Motor neuron (in vitro differentiated cells): ENCODE measurements at places on chromosomes 11 and 22. TPM values are rescaled to one million over a fixed set of nuclear protein-coding genes. Genes with fewer than 3 reads are reported as not detected.

The SAA4 gene
- not detected in 2 replicates for total RNA-seq

The TLCD5 gene
- total RNA-seq, result 5.1 and 6.4 TPM in 2 replicates

The MEI1 gene
- 2.8 and 4.2 TPM in 2 replicates for total RNA-seq

The CYP2R1 gene
- total RNA-seq, result 10.0 and 15.5 TPM in 2 replicates

The PIH1D2 gene
- total RNA-seq, result 5.4 and 6.3 TPM in 2 replicates

The MAJIN gene
- total RNA-seq, result not detected in 2 replicates

The SERHL2 gene
- 3.0 and 3.7 TPM in 2 replicates for total RNA-seq

The MPZL2 gene
- 0.25 TPM in 1 of 2 replicates, not detected in the other for total RNA-seq

The CHST1 gene
- 1.7 and 2.4 TPM in 2 replicates for total RNA-seq

The UBXN1 gene
- 115 and 129 TPM in 2 replicates for total RNA-seq

The NDUFC2 gene
- 264 and 269 TPM in 2 replicates for total RNA-seq

DNA sequence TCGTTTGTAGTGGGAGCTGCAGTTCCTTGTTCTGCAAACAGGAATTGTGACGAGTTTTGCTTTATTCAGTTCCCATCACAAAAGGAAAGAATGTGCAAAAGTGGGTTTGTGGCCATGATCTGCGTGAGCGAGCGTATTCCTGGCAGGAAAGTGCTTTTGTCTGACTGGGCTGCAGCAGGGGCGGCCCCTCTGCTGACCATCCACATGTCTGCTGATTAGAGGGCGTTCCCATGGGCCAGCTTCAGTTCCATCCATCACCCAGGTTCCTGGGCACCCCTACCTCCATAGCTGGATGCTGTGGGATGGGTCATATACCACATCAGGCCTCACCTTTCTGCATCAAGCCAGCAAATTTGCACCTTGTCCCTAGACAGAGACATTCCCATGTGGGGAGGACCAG lies 28.9 kb upstream of the GAL start:
- ATAC-seq, result no peak

DNA sequence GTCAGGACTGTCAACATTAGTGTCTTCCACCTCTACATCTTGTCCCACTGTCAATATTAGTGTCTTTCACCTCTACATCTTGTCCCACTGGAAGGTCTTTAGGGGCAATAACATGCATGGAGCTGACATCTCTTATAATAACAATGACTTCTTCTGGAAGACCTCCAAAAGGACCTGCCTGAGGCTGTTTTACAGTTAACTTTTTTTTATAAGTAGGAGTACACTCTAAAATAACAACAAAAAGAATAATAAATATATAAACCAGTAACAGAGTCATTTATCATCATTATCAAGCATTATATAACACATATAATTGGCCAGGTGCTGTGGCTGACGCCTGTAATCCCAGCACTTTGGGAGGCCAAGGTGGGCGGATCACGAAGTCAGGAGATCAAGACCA lies 57.5 kb downstream of the PAK1 start:
- no peak for ATAC-seq

DNA sequence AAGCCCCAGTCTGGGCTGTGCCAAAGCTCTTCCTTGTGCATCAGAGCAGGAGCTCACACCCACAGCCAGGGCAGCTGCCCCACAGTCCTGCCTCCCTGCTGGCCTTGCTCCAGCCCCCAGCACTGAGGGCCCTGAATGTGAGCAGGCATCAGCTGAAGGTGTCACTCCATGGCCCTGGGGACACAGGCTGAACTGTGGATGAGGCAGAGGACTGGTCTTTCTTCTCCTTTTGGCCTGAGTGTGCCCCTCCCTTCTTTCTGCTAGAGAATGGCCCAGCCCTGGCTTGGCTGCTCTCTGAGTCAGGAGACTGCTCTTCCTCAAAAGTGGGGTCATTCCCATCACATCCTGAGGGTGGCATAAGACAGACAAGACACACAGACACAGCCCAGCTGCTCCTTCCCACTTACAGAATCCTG lies 16.2 kb downstream of the OTOG start:
- ATAC-seq, result no peak

- no peak for ATAC-seq
Measured at GRCh38 chr11:111795334-111795985, 29.3 kb upstream of the PPP2R1B start.

GRCh38 chr11:46553814-46554212 lies 40.0 kb downstream of the AMBRA1 start:
- peak; percentile 17 for ATAC-seq

DNA sequence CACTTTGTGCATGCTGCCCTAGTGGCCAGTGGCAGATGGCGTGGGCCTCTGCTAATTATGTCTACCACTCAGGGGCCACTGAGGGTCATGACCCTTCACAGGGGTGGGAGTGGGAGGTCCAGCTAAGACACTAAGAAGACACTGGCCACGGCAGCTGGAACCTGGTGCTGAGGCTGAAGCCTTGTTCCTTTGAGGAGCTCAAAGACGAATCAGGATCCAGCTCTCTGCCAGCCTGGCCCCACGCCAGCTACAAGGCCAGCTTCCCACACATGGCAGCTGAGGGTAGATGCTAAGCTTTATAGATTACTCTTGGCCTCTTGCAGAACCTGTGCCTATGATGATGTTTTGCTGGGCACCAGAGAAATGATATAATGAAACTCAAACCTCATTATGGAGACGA lies 226.3 kb downstream of the DSCAML1 start:
- ATAC-seq, result no peak

DNA sequence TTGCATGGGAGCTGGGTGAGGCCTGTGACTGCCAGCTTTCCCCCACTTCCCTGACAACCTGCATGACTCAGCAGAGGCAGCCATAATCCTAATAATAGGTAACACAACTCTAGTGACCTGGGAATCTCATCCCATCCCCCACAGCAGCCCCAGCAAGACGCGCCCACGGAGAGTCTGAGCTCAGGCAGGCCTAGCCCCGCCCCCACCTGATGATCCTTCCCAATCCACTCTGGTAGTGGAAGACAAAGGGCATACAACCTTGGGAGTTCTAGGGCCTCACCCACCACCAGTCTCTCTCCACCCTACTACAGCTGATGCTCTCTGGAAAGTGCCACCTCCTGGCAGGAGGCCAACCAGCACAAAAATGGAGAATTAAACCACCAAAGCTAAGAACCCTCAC lies 60.3 kb downstream of the CWF19L2 start:
- ATAC-seq, result no peak

- no peak for ATAC-seq
Measured at GRCh38 chr11:1916132-1916985, 3.1 kb upstream of the TNNT3 start.

- ATAC-seq, result no peak
Measured at GRCh38 chr11:95524314-95525036, 265.1 kb downstream of the FAM76B start.

DNA sequence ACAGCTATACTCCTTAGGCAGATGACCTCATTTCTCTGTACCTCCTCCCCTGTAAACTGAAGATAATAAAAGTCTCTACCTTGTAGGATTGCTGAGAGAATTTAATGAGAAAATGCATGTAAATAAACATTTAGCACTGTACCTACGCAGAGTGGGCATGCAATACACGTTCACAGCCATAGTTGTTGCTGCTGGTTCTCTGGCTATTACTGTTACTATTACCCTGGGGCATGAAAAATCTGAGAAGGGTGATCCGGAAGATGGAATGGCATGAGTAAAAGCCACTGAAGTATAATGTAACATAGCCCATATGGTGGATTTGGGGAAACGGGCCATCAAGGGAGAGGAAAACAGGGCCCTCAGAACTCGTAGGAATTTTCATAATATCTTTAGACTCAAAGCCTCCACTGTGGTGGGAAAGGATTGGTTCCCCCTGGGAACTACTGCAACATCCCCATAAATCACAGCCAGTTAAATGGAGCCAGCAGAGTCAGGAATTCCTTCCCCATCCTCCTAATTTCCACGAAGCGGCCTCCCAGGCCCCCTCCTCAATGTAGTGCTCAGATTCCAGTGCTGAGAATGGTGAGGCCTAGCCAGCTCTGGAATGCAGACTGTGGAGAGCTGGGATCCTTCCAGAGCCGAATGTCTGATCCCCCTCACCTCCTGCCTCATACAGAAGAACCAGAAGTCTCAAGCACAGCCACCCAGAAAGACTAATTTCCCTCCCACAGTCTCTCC lies 205.3 kb downstream of the MN1 start:
- no peak for ATAC-seq

GRCh38 chr11:114085965-114086793 lies 26.7 kb downstream of the ZBTB16 start:
- no peak for ATAC-seq

DNA sequence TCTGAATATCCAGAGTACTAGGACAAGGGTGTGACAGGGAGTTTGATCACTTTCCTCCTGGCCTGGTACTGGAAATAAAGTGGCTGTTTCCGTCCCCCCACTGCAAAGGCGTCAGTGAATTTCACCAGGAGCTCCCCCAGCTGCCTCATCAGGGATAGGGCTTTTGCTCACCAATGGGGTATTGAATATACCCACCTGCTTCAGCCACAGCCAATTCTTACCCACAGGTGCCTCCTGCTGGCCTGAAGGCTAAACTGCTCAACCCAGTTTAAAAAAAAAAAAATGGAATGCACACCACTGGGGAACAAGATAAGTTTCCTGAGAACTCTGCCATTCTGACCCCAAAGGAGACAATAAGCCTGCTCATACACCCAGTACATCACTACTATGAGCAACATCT lies 65.3 kb upstream of the MS4A8 start:
- no peak for ATAC-seq

DNA sequence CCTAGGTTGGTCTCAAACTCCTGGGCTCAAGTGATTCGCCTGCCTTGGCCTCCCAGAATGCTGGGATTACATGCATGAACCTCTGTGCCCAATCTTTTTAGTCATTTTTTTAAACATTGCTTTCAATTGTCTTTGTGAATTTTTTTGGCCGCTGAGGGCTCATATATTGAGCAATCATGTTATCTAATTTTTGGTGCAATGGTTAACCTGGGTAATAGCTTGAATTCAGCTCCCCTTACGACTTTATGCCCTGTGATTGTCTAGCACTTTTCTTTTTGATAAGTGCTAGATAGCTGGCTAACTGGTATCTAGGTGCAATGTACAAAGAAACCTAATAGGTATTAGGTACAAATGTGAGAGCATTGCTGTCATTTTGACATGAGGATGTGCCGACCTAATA lies 35.3 kb upstream of the CAT start:
- no peak for ATAC-seq

GRCh38 chr22:46560696-46561295 lies 23.4 kb upstream of the CELSR1 start:
- ATAC-seq, result no peak

GRCh38 chr22:49481659-49482399 lies 345.8 kb downstream of the BRD1 start:
- peak; percentile 84 for ATAC-seq

- no peak for ATAC-seq
Measured at GRCh38 chr11:45247433-45247832, 38.7 kb downstream of the SYT13 start.

GRCh38 chr22:28106617-28107016 lies 187.6 kb upstream of the PITPNB start:
- ATAC-seq, result no peak

DNA sequence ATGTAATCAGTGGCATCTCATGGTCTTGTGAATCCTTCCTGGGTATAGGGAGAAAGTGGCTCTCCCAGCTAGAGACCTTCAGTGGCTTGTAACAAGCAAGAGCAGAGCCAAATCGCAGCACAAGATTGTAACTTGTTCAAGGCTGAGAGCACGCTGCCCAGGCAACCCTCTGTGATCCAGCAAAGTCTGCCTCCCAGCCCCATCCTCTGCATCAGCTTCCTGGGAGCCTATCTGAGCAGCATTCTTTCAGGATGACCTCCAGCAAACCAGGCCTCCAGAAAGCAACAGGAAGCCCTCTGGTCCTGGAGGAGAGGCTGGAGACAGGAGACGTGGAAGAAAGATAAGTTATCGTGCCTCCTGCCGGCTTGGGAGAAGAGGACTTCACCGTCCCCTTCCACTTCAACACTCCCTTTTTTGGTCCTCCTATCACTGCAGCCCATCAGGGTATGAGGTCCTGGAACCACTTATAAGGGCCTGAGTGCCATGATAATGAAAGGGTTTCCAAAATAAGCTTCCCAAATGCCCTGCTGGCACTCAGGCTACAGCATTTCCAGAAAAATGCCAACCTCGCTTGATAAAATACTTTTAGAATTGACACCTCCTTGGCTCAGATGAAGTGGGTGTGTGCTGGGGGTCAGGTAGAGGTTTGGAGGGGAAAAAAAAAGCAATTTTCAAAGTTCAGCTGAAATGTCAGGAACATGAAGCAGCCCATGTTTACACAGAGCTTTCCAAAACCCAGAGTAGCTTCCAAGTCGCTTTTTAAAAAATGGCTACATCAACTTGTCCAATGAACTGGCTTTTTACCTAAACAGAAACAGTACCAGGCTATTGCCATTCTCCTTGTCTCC lies 80.2 kb downstream of the PLEKHA7 start:
- no peak for ATAC-seq

- ATAC-seq, result no peak
Measured at GRCh38 chr11:65060913-65061408, 2.6 kb upstream of the NAALADL1 start.

DNA sequence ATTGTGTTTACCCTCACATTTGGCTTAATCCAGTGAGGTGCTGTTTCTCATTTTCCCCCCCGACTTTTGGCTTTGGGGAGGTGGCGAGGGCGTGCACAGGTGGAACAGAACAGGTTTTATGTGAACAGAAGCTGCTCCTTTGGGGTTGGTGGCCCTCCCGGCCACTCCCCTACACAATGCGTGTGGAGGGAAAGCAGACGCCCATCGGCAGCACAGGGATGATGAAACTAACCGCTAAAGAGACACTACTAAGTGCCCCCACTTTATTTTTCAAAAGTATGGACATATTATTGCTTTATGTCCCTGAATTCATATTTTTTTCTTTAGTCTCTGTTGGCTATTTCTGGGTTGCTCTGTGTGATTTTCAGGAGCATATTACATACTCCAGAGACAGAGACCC lies 160.9 kb downstream of the ENTHD1 start:
- ATAC-seq, result no peak

DNA sequence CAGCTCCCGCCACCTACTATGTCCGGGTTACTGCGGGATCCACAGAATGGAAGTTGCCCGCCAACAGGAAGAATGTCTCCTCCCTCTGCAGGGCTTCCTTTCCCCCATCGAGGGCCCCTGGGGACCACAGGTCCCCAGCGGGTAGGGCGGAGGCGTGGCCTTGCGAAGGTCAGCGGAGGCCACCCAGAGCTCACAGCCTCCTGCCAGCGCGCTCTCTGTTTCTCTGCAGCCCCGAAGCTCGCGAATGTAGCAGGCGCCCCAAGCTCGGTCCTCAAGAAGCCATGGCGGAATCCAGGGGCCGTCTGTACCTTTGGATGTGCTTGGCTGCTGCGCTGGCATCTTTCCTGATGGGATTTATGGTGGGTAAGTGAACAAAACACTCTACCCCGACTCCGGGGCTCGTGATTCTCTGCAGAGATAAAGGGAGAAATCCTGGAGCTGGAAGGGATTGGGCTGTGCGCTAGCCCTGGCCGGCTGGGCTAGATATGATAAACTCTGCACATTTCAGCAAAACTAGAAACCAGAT lies at the start of gene NAALAD2:
Gene NAALAD2, plus strand, starts transcription at position 186 of the 526 bp plus-strand sequence. Its CDS starts 96 bp downstream, at position 282.
- ATAC-seq, result peak; percentile 98

- ATAC-seq, result no peak
Measured at GRCh38 chr11:48063424-48063978, 83.1 kb downstream of the PTPRJ start.
